ENCODE measurements at places on chromosomes 3 and 15.

- DNase-seq = peak; percentile 51
Observed at GRCh38 chr3:48835650-48836366, 11.9 kb downstream of the PRKAR2A start.

- DNase-seq = no peak
Observed at GRCh38 chr3:48427630-48427962, 2.3 kb downstream of the PLXNB1 start.

DNA sequence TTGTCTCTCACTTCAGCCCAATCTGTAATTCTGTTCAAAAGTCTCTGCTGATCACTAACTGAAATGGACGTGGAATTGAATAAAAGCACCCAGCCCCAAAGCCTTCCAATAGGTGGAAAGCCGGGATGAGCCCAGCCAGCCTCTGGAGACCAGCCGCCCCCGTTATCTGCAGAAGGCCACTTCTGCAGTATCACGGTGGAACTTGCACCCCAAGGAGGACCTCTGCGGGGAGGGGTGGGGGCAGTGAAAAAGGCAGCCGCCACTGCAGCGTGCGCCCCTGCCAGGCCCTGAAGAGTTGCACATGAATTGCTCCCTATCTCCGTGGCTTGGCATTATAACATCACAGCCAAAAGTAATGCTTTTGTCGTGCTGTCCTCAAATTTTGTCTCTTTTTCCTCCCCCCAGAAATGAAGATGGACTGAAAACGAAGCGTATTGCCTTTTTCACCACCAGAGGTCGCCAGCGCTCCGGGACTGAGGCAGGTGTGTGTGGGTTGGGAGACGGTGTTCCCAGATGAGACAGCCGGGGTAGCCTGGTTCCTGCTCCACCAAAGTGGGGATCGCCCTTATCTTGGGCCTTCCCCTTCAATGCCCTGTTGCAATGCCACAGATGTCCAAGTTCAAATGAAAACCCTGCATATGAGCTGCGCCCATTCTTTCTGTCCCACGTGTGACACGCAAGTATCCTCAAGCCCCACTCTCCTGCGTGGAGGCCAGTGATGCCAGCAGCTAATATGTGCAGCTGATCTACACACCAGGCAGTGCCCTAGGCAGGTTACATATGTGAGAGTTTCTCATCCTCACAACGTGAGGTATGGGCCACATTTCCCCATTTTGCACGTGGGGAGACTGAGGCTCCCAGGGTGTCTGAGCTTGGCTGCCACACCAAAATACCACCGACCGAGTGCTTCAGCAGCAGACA, 96.0 kb downstream of the LRRK1 start:
- DNase-seq = peak; percentile 81

- DNase-seq = no peak
Observed at GRCh38 chr3:71759401-71759800, 5.7 kb downstream of the GPR27 start.

DNA sequence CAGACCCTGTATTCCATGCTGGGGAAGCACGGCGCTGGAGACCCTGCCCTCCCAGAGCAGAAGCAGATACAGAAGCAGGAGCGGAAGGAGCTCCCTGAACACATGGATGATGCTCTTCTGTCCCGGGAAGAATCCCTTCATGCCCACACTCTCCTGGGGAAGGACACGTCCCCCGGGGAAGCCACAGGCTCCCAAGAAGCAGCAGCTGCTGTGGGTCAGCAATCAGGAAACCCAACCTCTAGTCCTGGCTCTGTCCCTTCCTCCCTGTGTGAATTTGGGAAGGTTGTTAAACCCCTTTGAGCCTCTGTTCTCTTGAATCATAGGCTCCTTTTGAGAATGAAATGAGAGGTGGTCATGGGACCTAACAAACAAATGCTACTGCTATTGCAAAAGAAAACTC, 176.2 kb upstream of the TPM1 start:
- no peak for DNase-seq

GRCh38 chr15:59002418-59002859, 15.0 kb downstream of the RNF111 start:
- no peak for DNase-seq

DNA sequence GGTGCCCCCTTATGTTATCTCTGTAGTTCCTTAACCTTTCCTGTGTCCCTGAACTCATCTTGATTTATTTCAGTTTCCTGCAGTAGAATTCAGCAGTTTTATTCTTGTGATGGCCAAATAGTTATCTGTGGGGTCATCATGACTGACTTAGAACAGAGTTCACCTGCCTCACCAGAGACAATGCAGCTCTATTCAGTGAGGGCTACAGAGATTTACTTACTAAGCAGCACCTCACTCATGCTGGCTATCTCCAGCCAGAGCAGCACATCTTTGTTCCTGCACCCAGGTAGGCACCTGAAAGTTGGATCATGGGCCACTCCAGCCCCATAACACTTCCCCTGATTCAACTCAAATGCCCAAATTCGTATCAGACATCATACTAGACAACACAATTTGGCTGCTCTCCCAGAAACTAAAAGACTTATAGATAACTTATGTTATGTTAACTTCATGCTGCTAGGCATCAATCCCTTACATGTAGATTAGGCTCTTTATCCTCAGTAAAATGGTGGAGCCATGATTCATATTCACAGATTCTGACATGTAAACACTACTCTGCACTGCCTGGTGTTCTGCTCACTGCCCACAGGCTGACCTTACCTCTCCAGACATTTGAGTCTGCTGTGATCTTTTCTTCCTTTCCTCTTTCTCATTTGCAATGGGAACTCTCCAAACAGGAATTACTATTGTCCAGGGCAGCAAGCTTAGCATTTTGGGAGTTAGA, 9.3 kb upstream of the GOLGB1 start:
- no peak for DNase-seq

- no peak for DNase-seq
Observed at GRCh38 chr3:122628567-122628966, 51.1 kb downstream of the PARP15 start.

DNA sequence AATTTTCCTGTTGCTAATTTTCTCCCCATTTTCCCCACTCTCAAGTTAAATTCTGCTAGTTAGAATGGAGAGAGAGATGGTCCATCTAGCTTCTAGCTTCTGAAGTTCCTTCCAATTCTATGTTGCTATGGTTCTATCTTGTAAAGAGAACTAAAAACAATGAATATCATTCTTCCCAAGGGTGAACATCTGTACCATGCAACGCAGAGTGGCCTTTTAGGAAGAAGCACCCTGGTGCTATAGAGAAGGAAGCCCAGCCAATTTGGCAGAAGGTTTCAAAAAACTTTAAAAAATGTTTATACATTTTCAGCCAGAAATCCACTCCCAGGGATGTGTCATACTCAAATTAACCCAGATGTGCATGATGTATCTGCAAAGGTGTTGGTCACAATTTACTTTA, 149.1 kb downstream of the SEMA6D start:
- no peak for DNase-seq

DNA sequence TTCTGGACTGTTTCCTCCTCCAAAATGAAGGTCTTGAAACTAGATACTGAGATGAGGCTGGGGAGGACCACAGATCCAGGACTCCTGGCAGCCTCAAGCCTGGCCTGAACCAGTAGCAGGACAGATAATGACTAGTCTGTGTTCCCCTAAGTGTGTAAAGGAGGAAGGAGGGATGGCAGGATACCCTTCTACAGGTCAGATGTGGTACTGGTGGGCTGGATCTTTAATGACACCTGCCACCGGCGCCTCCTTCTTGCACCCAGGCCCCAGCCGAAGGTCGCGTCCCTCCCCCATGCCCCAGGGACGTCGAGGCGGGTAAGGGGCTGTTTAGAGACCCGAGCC, 556 bp downstream of the USP19 start:
- no peak for DNase-seq

DNA sequence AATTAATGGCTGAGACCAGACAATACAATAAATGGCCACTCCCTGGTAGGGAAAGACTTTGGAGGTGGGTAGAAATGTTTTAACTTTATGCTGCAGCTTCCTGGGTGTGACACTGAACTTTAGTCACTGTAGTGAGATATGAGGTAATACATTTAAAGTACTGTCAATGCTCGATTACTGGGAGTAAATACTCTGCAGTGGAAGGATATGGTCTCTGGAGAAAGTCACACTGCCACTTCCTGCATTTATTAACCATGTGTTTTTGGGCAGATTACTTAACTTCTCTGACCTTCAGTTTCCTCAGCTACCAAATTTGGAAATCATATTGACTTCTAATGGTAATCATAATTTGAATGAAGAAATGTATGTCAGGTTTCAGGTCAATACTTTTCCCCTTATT, 317.1 kb upstream of the TGFBR2 start:
- DNase-seq = no peak

DNA sequence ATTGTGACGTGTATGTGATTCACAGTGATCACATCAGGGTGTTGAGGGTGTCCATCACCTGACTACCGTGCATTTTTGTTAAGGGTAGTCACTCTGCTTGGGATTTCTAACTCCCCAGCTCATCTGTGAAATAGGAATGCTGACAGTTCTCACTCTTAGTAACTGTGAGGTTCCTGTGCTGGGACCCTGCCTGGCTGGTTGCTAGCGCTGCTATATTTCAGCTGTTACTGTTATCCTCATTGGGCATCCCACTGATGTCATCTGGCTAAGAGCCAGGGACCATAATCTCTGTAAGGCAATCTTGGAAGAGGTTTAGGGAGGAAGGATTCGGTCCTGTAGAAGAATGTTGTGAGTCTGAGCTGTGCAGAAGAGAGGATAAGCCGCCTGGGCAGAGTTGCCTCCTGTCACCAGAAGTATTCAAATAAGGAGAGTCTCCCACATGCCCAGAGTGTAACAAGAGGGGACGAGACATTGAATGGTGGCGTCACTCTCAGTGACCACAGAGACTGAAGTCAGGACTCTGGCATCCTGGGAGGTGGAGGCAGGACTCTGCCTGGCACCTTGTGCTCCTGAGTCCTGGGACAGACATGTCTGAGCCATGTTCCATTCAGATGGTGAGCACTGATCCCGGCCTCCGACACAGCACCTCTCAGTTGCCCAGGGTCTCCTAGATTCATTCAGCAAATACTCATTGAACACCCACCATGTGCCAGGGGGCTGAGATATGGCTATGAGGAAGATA, 52.2 kb downstream of the FBLN2 start:
- no peak for DNase-seq

DNA sequence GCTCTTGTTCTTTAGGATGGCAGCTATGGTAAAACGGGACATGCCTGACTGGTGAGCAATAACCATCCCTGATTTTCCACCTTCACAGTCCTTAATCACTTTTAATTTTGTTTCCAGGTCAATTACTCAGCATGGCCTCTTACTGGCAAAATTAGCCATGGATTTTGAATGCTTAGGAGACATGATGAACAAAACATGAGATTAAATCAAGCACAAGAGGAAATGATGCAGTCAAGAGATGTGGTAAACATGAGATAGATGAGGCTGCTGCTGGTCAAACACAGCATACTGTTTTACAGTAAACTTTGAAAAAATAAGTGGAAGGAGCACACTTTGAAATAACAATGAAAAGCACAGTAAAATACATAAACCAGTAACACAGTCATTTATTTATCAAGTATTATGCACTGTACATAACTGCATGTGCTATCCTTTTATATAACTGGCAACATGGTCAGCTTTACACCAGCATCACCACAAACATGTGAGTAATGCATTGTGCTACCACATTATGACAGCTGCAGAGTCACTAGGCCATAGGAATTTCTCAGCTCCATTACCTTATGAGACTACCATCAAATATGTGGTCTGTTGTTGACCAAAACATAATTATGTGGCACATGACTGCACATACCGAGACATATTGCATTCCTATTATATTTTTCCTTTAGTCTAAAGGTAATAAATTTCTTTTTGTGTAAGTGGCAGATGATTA, 30.1 kb upstream of the ZNF502 start:
- DNase-seq = no peak

DNA sequence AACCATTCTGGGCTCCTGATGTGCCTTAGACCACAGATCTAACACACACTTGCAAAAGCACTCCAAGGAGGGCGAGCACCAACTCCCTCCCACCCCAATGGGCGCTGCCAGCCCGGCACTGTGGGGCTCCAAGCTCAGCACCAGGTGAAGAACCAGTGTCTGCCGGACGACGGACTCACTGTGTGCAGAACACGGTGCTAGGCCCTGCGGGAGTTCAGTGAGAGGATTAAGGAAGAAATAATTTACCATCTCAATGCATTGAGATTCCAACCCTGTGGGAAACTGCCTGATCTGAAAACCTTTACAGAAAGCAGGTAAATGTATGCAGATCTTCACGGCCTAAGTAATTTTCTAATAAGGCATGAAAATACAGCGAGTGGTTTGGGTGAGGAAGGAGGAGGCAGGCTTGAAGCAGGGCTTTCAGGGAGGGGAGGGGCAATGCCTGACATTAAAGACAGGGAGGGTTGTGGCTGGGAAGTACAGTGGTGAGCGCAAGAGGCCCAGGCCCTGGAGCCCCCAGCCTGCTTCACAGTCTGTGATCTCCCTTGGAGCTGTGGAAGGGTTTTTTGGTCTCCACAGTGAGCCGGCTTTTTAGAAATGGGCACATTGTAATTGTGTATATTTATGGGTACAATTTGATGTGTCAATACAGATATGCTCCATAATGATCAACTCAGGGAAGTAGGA, 35.6 kb upstream of the CHRNB4 start:
- peak; percentile 43 for DNase-seq

- DNase-seq = no peak
Observed at GRCh38 chr3:16604887-16605602, at the start of gene DAZL. Gene DAZL (minus strand): TSS chr3:16605423. CDS start chr3:16605205, 218 bp downstream.

DNA sequence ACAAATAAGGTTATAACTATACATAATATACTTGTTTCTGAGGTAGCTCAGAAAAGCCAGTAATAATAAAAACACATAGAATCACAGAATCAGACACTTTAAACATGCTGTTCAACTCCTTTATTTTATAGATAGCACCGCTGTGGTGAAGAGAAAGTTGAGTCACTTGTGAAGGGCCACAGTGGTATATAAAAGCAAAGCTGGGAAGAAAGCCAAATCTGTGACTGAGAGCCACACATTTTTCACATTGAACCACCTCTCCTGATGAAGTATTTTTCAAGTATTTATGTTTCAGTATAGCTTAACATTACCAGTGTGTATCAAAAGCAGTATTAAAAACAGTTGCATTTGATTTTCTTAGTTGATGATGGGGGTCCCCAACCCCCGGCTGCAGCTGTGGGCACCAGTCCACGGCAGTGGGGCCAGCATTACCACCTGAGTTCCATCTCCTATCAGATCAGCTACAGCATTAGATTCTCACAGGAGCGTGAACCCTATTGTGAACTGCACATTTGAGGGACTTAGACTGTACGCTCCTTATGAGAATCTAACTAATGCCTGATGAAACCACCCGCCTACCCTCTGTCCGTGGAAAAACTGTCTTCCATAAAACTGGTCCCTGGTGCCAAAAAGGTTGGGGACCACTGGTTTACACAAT, 46.2 kb downstream of the TBL1XR1 start:
- DNase-seq = no peak

- no peak for DNase-seq
Observed at GRCh38 chr15:99454941-99455788, 110.6 kb upstream of the MEF2A start.

GRCh38 chr3:29438580-29438979, 157.7 kb downstream of the RBMS3 start:
- no peak for DNase-seq

All from H9 (cell line).